ENCODE measurements at places on chromosomes 6 and 20. TPM values are rescaled to one million over a fixed set of nuclear protein-coding genes. Genes with fewer than 3 reads are reported as not detected.

Gene SLC17A3
- not detected for total RNA-seq

Gene CCN5
- total RNA-seq: not detected

Gene SLC22A3
- total RNA-seq: 1.8 TPM

Gene DDRGK1
- 57.9 TPM for total RNA-seq

Gene RHAG
- not detected for total RNA-seq

Gene ZNF391
- total RNA-seq: 0.74 TPM

DNA sequence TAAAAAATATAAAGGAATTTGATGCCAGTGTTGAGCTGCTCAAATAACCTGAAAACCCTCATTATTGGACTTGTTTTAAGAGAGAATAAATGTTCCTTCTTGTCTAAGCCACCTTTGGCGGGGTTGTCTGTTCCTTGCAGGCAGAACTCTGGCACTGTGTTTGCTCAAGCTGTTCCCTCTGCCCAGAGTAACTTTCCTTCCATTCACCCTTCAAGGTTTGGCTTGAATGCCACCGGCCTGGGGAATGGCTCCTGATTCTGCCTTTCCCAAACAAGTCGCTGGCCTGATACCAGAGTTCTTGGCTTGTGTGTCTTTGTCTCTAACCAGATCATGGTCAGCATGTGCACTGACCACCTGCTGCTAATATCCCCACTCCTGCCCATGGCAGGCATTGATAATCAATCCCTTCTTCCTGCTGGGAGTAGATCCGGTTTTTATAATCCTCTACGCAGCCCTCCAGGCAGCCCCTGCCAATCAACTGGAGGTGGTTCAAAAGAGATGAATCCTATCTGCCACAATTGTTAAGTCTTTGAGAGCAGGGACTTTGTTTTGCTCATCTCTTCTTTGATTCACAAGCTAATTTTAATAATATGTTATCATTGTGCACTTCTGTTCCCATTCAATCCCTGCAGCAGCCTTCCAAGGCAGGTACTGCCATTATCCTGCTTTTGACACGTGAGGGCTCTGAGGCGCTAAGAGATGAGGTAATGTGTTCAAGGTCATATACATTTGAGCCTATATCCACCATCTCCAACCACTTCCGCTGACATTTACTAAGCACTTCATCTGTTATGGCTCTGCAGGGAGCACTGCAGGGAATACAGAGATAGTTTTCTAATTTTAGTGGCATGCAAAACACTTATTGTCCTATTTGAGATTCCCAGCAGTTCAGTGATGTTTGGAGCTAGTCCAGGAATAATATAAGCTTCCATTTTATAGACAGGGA lies 3.1 kb upstream of the CCM2L start:
- DNase-seq: no peak

DNA sequence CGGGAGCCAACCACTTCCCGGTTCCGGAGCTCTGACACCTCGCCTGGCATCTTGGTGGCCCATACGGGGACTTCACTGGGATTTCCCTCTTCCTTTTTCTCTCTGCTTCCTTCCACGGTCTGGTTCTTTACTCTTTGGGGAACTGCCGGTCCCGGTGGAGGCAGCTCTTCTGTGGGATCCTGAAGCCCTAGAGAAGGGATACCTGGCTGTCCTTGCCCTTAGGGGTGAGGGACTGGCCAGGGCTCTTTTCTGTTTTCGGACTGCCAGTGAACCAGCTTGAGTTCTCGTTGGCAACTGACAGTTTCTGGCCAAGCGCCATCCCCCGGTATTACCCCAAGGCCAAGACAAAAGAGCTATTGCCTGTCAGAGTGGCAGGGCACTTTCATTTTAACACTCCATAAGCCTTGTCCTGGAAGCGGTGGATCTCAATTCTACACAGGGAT lies 880 bp upstream of the CPXM1 start:
- DNase-seq: no peak

- no peak for DNase-seq
These were observed 10.4 kb downstream of the CD83 start for GRCh38 chr6:14128012-14128411.

GRCh38 chr6:31079656-31080261 lies 32.6 kb downstream of the C6orf15 start:
- DNase-seq: peak; percentile 65

- DNase-seq: peak; percentile 97
These were observed 292.6 kb downstream of the GMDS start for GRCh38 chr6:1952740-1953360.

DNA sequence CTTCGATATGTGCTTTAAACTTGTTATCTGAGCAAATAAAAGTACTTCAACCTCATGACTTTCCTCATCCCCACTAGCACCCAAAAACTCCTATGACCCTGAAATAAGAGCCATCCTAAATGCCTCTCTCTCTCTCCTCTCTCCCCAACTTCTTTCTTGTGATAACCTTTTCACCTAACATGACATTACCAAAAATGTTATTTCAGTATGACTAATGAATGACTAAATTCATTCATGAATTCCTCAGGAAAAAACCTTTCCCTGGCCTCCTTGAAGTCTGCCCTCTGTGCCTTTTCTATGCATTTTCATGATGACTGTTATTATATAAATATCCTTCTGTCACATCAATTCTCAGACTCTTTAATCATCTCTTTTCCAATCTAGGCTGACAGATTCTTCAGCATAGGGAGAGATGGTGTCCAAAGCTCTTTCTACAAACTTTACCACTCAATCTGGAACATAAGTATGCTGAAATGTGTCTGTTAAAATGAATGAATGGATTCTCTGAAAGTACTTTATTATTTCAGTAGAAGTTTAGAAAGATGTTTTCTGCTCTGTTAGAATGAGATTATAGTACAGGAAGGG lies 114.3 kb upstream of the GGTLC1 start:
- DNase-seq: no peak

DNA sequence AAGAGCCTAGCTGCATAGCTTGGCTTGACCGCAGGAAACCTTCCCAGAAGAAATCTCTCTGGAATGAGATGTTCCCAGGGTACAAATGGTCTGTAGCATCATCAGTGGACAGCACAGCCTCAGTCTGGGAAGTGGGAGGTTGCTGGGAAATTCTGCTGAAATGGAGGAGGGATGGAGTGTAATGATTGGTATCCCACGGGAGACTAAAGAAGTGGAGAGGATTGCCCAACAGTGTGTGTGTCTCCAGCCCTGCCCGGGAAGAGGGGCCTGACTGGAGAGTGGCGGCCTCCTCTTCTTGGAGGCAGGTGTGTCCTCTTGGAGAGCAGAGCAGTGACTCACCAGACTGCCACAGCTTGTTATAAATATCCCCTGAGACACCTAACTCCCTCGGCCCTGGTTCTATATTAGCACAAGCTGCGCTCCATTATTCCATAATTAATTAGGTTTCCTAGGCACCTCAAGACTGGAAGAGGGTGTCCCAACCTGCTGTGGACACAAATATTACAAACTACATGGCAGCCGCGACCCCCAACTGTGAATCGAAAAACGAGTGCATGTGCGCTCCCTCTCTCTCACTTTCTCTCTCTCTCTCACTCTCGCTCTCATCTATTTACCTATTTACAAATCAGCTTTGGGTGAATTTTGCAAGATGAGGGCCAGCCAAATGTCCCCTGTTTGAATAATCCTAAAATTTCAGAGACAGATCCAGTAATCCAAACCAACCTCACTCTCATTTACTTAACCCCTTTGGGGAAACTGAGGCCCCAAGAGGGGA lies 68.8 kb downstream of the FGD2 start:
- peak; percentile 28 for DNase-seq

GRCh38 chr6:120096696-120097260 lies 747.2 kb upstream of the MAN1A1 start:
- no peak for DNase-seq
